ENCODE measurements at places on chromosomes 11 and 22. TPM values are rescaled to one million over a fixed set of nuclear protein-coding genes. Genes with fewer than 3 reads are reported as not detected.

OR2AG1 gene
- not detected for total RNA-seq

TUB gene
- total RNA-seq: 2.9 TPM

SCGB1C1 gene
- total RNA-seq: not detected

C11orf65 gene
- 0.81 TPM for total RNA-seq

ACR gene
- total RNA-seq: not detected

EHF gene
- 17.1 TPM for total RNA-seq

CAPN5 gene
- total RNA-seq: 4.7 TPM

OR5AS1 gene
- not detected for total RNA-seq

USP2 gene
- total RNA-seq: 0.63 TPM

CPT1A gene
- 10.2 TPM for total RNA-seq

HPX gene
- total RNA-seq: 1.0 TPM

SLC5A12 gene
- not detected for total RNA-seq

MS4A4A gene
- not detected for total RNA-seq

AQP11 gene
- total RNA-seq: 0.58 TPM

P2RX6 gene
- not detected for total RNA-seq

OR5A1 gene
- total RNA-seq: not detected

MYRF gene
- total RNA-seq: 25.0 TPM

RASSF10 gene
- 3.0 TPM for total RNA-seq

CHST1 gene
- total RNA-seq: 0.65 TPM

DENND6B gene
- 1.2 TPM for total RNA-seq

CARD18 gene
- total RNA-seq: not detected

FAM181B gene
- total RNA-seq: 0.06 TPM

SLC22A9 gene
- total RNA-seq: not detected

RIMBP3B gene
- 0.29 TPM for total RNA-seq

GALNT18 gene
- 7.0 TPM for total RNA-seq

MMP27 gene
- not detected for total RNA-seq

MFNG gene
- total RNA-seq: 0.07 TPM

KIF18A gene
- 20.5 TPM for total RNA-seq

ZNF215 gene
- total RNA-seq: 5.6 TPM

FXYD2 gene
- total RNA-seq: 286 TPM

ZBTB3 gene
- 10.6 TPM for total RNA-seq

HTR3B gene
- total RNA-seq: not detected

IL18BP gene
- total RNA-seq: 1.7 TPM

SLCO2B1 gene
- 0.14 TPM for total RNA-seq

B4GALNT4 gene
- total RNA-seq: 13.9 TPM

TSPAN32 gene
- not detected for total RNA-seq

OR5W2 gene
- total RNA-seq: not detected

OR56B4 gene
- not detected for total RNA-seq

OR52A1 gene
- not detected for total RNA-seq

All from epithelial cell of proximal tubule (primary cell).